ENCODE measurements at places on chromosomes 1 and 21.

- no peak for DNase-seq
These were observed 33.0 kb downstream of the CDK18 start for GRCh38 chr1:205537386-205538018.

GRCh38 chr1:231612393-231613089, 14.0 kb upstream of the DISC1 start:
- no peak for DNase-seq

DNA sequence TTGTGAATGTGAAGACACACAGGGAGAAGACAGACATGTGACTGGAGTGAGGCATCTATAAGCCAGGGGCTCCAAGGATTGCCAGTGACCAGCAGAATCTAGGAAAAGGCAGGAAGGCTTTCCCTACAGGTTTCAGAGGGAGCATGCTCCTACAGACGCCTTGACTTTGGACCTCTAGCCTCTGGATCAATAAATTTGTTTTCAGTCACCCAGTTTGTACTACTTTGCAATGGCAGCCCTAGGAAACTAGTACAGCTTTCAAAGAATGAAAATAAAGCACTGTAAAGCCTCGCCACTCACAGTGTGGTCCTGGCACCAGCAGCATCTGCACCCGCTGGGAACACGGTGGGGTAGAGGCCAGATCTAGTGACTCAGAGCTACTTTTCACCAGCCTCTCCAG, 510.0 kb downstream of the LTN1 start:
- DNase-seq, result no peak

- DNase-seq, result no peak
These were observed 115.9 kb upstream of the IVNS1ABP start for GRCh38 chr1:185432948-185433347.

DNA sequence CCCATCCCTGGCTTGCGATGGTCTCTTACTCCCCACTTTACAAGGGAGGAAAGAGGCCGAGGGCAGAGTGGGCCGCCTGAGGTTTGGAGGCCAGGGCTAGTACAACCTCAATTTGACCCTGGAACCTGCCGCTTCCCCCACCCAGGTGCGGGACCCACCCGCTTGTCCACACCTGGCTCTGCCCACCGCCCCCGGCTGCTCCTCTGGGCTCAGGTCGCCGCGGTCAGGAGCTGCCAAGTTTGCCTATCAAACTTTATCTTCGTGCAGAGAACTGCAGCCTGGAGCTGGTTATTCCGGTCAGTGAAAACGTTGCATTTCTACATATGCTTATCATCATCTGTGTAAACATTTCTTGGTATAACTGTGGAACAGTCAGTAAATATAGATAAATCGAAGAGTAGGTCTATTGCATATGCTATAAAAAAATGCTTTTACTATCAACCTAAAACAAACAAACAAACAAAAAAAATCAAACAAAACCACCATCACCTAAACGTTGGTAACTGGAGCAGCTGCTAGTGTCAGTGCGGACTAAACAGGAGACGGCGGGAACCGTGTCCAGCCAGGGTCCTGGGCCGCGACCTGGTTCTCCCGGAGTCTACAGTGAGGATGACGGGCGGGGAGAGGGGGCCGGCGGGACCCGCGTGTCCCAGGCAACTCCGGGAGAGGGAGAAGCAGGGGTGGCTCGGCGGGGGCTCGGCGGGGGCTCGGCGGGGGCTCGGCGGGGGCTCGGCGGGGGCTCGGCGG, 906 bp upstream of the ADARB1 start:
- no peak for DNase-seq

DNA sequence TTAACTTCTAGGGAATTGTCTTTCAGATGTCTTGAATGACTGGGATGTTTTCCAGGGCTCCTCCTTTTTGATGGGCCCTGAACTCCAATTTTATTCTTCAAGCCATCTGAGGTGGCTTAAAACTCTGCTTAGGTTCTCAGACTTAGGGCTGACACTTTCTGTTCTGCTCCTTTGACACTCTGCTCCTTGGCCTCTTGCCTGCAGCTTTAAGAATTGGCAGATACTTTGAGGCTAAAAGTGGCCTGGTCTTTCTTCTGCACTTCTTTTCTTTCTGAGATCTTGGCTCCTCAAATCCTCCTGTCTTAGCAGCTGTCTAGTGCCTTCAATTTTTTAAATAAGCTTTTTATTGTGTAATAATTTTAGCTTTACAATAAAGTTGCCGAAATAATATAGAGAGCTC, 294.6 kb downstream of the RPS6KC1 start:
- no peak for DNase-seq

- no peak for DNase-seq
These were observed 1.1 kb downstream of the TOR3A start for GRCh38 chr1:179082999-179083335.

DNA sequence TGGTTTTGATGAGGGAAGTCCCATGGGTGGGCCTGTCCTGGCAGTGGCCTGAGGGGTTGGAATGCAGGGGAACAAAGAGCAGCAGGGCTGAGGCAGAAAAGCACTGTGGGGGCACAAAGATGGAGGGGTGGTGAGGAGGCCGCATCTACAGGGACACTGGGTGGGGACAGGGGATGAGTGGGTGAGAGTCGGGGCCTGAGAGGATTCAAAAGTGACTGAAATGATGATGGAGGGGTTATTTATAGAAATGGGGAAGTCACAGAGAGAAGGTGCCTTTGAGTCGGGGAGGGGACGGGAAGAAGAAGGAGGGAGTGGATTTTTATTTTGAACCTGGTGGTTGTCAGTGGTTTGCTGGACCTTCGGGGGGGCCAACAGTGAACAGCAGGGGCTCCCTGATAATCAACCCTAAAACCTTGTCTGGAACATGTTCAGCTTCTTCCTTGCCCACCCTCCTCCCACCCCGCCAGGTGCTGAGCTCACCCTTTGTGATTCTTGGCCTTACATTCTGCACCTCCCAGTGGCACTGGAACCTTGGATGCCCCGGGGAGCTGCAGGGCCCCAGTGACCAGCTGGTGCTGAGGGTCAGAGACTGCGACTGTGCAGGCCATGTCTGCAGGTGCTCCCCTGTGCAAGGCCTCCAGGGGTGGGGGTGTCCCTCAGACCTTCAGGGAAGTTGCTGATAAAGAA, 42.9 kb downstream of the IER5 start:
- DNase-seq, result no peak

GRCh38 chr1:174998569-174999215, 1.1 kb upstream of the CACYBP start:
- peak; percentile 32 for DNase-seq

- DNase-seq, result no peak
These were observed 64.7 kb downstream of the NRIP1 start for GRCh38 chr21:15000081-15000480.

DNA sequence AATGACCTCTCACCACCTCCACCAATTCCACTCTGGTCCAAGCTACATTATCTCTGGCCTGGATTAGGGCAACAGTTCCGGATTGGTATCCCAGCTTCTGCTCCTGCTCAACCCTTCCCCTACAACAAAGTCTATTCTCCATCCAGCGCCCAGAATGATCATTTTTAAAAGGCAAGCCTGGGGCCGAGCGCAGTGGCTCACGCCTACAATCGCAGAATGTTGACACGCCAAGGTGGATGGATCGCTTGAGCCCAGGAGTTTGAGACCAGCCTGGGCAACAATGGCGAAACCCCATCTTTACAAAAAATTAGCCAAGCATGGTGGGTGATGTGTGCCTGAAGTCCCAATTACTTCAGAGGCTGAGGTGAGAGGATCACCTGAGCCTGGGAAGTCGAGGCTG, 2.2 kb downstream of the LYST start:
- DNase-seq, result no peak

- DNase-seq, result no peak
These were observed at the start of gene MPL for GRCh38 chr1:43337588-43337987. MPL (plus strand) TSS chr1:43337818; CDS start chr1:43337849, 31 bp downstream.

- no peak for DNase-seq
These were observed 12.5 kb upstream of the SPSB1 start for GRCh38 chr1:9280015-9280860.

- no peak for DNase-seq
These were observed 35.6 kb upstream of the CRNN start for GRCh38 chr1:152449661-152450060.

DNA sequence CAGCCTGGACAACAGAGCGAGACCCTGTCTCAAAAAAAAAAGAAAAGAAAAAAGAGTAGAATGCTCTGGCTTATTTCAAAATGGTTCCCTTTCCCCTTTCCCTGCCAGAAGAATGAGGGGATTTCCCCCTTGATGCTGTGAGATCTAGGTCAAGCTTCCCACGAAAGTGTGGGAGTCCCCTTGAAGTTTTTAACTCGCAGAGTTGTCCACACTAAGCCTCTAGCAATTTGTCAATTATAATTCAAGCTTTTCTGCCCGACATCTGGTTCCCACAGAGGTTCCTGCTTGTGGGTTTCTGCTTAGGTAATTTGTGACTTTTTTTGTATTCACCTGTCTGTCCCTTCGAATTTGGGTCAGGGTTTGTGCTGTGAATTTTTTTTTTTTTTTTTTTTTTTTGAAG, 62.8 kb downstream of the ZFYVE9 start:
- no peak for DNase-seq

DNA sequence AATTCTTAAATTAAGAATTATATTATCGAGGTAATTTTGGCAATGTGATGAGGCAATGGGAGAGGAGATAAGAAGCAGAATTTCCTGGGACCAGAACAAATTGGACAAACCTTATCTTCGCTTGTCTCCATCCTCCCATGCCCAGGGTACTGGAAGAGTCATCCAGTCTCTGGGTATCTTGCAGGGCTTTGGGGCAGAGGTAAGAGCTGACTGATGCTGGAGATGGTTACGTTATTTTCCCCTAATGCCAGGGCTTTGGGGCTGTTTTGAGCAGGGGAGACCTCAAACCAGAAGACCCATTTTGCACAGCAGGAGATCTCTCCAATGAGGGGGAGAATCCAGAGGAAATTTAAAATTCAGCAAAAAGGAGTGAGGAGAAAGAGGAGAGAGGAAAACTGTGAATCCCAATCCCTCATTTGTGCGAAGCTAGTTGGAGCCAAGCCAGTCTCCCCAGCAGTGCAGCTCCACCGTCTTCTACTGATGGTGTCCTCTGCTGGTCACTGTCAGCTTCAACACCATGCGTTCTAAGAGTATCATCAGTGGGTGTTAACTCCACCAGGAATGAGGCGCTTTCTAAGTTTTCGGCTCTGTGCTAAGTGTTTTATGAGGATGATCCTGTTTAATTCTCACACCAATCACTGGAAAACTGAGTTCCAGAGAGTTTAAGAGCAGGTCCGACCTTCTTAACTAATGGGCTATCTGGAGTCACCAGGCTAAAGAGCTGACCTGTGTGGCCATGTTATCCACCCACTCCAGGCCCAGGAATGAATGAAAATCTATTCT, 86.8 kb upstream of the CD34 start:
- DNase-seq, result no peak

DNA sequence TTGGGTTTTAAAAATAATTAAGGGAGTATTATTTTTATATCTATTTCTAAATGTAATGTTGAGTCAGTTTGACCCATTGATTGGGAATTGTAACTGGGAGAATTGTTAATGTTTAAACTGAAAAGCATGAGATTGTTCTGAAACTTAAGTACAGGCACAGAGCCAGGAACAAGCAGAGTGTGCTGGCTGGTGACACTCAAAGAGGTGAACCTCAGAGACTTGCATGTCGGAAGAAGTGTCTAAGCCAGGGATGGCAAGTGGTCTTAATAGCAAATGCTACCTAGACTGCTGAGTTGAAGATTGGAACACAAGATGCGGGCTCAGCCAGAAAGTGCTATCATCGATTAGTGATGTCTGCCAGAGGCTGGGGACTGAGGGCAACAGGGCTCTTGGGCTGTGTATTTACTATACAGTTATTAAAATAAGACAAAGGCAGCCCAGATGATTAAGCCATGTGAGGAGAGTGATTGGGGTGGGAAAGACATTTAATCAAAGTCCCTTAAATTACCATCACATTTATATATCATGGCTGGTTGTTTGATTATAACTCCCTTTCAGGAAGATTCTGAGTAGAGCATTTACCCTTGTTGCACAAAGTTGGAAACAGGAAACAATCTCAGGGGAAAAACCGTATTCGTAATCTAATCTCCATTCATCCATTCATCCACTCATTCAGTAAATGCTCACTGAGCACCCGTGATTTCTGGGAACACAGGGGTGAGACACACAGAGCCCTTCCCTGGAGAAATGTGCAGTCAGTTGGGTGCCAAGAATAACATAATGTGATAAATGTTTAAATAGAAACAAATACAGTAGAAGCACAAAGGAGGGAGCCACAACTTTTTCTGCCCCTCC, 42.8 kb downstream of the C8A start:
- DNase-seq, result no peak

DNA sequence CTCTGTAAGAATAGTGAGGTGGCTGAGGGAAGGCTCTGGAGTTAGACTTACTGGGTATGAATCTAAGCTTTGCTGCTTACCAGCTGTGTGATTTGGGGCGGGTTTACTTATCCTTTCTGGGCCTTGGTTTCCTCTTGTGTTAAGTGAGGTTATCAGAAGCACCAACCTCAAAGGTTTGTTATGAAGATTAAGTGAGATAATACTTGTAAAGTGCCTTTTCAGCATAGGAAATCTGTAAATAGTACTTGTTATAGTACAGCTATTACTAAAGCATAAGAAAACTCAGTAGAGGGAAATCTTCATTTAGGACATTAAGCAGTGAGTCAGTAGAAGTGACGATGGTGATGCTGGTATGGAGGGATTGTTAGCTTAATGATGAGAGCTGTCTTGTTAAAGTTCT, 12.1 kb downstream of the HHAT start:
- no peak for DNase-seq

DNA sequence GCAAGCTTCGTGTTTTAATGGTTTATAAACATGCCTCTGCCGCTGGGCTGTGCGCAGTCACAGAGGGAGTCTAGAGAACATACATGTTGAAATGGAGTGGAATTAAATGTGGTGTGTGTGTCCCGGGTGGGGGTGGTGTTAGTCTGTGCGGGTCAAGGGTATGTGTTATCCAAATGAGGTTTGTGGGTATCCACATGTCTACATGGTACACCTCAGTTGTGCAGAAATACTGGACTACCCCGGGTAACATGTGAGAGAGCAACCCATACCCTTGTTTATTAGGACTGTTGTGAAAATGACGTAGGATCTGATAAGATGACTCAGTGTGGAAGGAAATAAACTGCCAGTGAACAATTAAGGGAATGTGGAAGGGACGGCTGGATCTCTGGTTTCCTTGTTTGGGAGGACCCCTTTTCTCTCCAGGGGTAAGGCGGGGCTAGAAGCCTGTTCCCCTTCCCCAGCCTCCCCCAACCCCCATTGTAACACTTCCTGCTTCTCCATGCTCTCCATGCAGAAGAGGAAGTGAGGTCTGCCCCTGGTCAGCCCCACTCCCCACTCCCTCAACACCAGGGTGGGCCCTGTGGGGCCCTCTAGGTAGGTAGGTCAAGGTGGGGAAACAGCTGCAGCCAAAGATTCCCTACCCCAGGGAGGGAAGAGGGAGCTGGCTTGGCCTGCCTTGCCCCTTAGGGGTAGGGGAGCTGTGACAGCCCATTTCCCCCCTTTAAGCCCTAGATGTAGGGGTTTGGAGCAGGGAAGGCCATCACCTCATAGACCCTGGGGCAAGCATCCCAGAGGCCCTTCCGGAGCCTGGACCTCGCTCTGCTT, 690 bp downstream of the EPS8L3 start:
- no peak for DNase-seq

- no peak for DNase-seq
These were observed 796 bp upstream of the TDRKH start for GRCh38 chr1:151790940-151791651.
